ENCODE measurements at places on chromosomes 6 and 20.
A peak's percentile ranks its signal among the peaks of the same experiment; 100 is the strongest.

- no peak for DNase-seq
Measured at GRCh38 chr6:135008941-135009290, 45.7 kb downstream of the HBS1L start.

DNA sequence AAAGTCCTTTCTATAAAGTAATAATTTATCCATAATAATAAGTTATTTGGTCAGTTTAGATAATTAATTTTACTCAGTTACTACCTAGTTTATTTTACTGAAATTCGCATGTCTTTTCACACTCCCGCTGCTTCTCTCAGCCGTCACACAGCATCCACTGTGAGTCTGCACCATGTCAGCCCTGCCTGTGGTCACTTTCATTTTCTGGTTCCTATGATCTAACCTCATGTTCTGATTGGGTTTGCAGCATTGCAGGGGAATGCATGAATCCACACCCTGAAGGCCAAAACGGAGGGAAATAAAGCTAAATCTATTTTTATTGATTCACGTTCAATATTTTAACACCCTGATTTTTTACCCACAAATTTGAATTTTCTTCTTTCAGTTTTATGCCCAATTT, 47.4 kb downstream of the PDE10A start:
- peak; percentile 25 for DNase-seq

DNA sequence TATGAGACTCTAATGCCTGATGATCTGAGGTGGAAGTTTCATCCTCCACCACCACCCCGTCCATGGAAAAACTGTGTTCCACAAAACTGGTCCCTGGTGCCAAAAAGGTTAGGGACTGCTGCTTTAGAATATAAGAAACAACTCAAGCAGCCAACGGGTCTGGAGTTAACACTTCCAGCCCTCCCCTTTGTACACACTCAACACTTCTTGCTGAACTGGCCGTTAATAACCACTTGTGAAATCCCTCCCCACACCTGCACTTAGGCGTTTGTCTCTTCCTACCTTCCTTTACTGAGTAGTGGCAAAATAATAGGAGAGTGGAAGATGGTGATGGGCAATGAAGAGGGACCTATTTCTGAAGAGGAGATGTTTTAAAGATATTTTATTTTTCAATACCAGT, 10.5 kb downstream of the SAYSD1 start:
- no peak for DNase-seq

- DNase-seq = no peak
Measured at GRCh38 chr6:75213732-75214131, 7.9 kb upstream of the COL12A1 start.

DNA sequence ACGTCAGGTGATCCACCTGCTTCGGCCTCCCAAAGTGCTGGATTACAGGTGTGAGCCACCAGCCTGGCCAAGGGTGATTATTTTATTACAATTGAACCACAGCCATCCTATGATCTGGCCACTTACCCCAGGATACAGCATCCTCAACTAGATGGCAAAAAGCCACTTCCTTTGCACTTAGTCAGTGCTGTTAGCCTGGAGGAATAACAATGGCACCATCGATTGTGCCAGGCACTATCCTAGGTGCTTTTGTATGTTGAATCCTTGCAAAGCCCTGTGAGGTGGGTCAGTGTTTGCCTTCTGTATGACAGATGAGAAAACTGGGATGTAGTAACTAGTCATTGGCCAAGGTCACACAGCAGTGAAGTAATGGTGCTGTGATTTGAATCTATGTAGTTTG, 11.2 kb upstream of the TTPAL start:
- no peak for DNase-seq

- DNase-seq = no peak
Measured at GRCh38 chr6:32847004-32847403, 3.2 kb upstream of the PSMB8 start.

All from forelimb muscle (tissue), 1 donor.